ENCODE measurements at places on chromosomes 12 and 14.

DNA sequence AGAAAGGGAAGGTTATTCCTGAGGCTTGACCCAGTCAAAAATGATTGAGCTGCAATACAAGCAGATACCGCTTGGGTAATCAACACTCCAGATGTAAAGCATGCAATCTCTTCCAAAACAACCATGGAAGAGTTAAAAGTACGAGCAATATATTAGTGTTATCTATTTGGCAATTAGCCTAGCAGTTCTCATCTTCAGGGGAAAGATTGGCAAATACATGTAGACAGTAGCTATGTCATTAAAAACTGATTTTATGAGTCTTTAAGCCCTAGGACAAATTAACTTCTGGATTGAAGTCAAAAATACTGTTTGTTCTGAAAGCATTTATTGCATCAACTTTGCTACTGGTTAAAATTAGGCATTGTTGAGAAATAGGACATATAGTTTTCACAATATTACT, 9.3 kb upstream of the GYS2 start:
- DNase-seq: no peak

- DNase-seq: no peak
Measured at GRCh38 chr14:20630340-20631022, 11.0 kb downstream of the OR6S1 start.

GRCh38 chr14:84442521-84442920, 1087.4 kb upstream of the FLRT2 start:
- no peak for DNase-seq

- no peak for DNase-seq
Measured at GRCh38 chr12:42538203-42538602, 51.3 kb downstream of the PRICKLE1 start.

DNA sequence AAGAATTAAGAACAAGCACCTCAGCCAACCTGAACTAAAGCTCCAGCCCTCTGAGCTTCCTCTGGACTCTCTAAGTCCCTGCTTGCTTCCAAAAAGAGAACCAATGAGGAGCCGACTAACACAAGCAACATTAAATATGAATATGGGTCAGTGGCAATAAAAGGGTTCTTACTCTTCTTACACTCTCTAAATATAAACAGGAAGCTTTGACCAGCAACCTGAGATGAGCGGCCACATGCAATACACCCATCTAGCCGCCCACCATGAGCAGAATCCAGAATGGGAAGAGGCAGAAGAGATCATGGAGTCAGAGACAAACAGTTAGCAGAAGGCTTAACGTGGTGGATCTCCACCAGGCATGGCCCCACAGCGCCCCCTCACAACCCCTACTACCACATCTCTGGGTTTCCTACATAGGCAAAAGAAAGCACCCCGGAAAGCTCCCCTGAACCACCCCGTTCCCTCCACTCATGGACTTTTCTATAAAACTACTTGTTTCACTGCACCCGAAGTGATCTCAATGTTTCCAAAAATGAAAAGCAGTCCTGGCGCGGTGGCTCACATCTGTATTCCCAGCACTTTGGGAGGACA, 59.4 kb downstream of the TTC7B start:
- no peak for DNase-seq

- no peak for DNase-seq
Measured at GRCh38 chr14:26200687-26201086, 397.1 kb downstream of the NOVA1 start.

DNA sequence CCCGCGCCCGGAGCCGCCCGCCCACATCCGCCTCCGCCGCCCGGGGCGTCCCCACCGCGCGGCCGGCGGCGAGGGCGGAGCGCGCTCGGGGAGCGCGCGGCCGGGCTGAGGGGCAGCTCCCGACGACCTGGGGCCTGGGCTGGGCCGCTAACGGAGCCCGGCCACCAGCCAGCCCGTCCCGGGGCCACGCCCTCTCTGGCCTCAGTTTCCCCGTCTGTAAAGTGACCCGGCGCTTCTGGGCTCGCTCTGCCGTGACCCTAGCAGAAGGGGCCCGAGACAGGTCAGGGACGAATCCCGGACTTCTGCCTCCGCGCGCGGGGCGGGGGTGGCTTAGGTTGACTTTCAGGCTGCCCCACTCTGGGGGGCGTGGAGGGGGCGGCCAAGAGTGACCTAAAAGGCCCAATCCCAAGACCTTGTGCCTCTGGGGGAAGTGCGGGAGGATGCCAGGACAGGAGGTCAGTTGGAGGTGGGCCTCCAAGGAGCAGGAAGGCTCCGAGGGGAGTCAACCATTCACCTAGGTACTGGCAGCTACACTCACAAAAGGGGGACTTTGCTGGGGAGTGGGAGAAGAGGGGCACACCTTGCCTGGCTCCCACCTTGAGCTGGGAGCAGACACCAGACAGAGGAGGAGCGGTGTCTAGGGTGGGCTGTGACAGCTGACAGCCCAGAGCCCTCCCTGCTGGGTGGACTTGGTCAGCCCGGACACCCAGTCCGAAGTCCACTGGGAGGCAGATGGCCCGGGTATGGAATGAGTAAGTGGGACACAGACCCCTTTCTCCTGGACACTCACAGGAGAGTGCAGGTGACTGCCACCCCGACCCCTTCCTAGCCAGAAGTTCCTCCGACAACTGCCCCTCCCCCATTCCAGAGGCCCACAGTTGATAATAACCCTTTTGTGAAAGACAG, 486 bp upstream of the AKT1 start:
- DNase-seq: no peak

- no peak for DNase-seq
Measured at GRCh38 chr12:104280717-104281458, 22.7 kb upstream of the EID3 start.

GRCh38 chr12:89721291-89721987, 12.8 kb upstream of the ATP2B1 start:
- no peak for DNase-seq

DNA sequence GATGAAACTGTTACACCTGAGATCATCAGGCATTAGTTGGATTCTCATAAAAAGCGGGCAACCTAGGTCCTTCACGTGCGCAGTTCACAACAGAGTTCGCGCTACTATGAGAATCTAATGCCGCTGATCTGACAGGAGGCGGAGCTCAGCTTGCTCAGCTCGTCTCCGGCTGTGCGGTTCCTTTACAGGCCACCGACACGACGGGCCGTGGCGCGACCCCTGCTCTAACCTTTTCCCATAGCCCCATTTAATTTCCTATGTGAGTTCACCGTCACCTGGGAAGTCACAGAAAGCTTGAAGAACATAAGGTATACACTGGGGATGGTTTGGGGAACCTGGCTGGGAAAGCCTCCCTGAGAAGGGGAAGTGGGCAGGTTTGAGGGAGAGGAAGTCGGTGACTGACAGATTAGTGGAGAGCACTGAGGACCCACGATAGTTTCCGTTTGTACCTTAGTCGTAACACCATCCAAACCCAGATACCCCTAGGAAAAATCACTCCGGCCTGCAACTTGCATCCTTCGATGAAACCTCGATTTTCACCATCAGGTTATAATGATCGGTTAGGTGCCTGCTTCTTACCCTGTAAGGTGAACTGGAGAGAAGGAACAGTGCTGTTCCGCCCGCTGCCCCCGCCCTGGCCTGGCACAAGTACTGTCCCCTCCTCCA, 2.8 kb upstream of the AAAS start:
- DNase-seq: no peak

GRCh38 chr12:114396869-114397719, 8.8 kb downstream of the TBX5 start:
- no peak for DNase-seq

GRCh38 chr12:13701502-13701901, 279.9 kb downstream of the GRIN2B start:
- DNase-seq: no peak

- DNase-seq: no peak
Measured at GRCh38 chr14:21241218-21241819, 27.9 kb downstream of the HNRNPC start.

DNA sequence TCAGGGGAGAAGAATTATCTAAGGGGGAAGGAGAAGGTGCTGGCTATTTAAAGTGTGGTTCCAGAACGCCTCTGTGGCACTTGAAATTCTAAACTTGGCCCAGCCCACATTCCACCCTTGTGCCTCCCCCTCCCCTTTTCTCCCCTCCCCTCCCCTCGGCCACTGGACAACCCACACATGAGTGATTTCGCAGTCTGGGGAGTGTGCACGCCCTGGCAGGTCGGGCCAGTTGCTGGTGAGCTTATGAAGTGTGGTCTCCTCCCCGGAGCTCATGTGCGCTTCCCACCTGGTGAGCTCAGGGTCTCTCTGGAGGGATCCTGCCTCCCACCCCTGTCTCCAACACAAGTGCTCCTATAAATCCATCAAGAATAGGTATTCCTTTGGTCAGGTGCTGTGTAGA, at the start of gene SLC6A13:
Gene SLC6A13 (minus strand): TSS at position 20 of the 400 bp plus-strand sequence. CDS start 2,784 bp downstream, outside the sequence.
- DNase-seq: no peak

DNA sequence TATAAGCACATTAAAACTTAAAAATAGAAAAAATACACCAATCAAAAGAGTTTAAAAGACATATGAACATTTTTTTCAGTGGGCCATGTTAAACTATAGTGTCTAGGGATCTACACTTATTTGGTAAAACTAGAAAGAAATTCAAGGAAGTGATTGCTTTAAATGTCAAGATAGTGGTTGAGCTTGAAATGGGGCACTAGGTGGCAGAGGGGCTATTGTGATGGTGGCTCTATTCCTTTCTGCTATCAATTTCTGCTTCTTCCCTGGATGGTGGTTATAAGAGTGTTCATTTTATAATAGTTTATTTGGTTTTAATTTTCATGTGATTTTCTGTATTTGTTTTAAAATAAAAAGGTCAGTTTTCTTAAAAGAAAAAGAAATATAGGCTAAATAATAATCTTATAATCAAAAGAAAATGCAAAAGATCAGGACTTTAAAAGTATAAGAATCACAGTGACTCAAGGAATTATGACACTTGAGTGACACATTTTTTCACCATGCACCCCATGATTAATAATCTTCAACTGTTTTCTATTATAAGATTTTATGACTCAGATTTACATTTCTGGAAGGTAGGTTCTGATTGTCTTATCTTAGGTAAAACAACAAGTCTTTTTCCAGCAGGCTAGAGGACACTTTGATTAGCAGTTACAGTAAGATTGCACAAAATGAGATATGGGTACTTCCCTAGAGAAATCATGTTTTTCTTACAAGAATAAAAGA, 137.5 kb downstream of the FSCB start:
- DNase-seq: no peak

DNA sequence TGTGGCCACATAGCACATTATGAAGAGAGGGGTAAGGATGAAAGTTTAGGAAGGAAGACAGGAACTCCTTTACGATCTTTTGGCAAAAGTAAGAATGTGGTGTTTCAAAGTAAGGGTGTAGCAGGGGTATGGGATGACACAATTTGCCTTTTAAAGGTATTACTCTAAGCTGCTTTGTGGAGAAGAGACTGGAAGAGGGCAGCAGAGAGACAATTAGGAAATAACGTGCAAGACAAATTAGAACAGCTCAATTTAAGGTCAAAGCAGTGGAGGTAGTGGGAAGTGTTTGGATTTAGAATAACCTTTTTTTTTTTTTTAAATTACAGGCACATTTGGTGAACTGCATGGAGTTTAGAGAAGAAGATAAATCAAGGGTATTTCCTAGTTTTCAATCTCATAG, 342.6 kb downstream of the NOVA1 start:
- DNase-seq: no peak

GRCh38 chr14:52948836-52949235, 2.0 kb downstream of the FERMT2 start:
- no peak for DNase-seq

DNA sequence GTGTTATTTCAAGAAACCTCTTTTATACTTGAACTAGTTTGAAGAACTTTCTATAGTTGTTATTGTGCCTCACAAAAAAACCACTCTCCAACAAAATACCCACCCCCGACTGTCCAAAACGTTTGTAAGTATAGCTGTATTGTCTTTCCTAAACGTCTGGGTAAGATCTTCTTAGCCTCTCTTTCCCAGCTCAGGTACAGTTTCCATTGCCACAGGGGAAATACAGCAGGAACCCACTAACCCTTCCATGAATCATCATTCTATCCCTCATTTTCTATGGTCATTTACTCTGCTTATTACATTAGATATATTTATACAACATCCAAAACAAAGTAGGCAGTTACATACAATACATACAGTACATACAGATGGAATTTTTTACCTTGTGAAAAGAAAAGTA, 70.8 kb downstream of the ZFC3H1 start:
- DNase-seq: no peak

GRCh38 chr14:73877790-73878189, 8.9 kb upstream of the ZNF410 start:
- DNase-seq: no peak

DNA sequence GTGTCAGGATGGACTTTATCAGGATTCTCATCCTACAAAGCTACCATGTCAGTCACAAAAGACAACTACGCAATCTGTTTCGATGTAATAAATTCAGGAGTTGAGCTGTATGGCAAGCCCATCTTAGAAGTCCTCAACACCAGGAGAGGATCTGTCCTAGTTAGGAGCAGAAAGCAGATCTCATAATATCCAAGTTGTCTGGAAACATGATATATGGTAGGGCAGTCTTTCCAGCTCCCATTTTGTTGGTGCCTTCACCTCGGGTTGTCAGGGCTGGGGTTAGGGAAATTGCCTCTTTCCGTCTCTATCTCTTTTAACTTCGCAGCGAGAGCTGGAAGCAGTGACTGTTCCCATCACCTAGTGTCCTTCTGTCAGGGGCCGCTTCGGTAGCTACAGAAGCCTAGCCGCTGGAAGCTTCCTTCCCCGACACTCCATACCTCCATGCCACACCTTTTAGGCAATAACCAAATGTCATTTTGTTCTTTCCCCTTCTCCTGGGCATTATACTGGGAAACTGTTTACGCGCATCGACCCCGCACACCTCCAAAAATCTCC, 1.4 kb downstream of the NIN start:
- DNase-seq: no peak

- no peak for DNase-seq
Measured at GRCh38 chr14:49933128-49933527, 40.2 kb downstream of the ARF6 start.

- no peak for DNase-seq
Measured at GRCh38 chr14:97706819-97707218, 909.6 kb downstream of the VRK1 start.

DNA sequence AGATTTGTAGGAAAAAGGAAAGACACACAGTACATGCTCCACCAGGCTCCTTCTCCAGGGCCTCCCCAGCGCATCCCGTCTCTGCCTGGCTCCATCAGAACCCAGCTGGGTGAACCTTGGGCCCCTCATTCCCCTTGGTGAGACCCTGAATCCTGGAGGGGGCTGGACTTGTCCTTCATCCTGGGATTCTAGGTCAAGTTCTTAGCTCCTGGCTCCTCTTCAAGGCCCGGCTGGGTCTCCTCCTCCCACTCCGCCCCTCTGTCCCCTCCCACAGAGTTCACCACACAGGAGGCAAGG, 49.2 kb downstream of the PSMA6 start:
- no peak for DNase-seq

DNA sequence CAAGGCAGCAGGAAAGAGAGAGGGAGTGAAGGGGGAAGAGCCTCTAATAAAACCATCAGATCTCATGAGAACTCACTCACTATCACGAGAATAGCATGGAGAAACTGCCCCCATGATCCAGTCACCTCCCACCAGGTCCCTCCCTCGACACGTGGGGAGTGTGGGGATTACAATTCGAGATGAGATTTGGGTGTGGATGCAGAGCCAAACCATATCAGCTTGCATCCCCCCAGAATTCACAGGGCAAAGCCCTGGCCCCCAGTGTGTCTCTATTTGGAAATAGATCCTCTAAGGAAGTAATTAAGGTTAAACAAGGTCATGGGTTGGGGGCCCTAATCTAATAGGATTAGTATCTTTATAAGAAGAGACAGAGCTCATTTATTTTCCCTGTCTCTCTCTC, 56.1 kb upstream of the TCL1A start:
- DNase-seq: no peak

GRCh38 chr14:53850714-53851296, 105.8 kb downstream of the BMP4 start:
- no peak for DNase-seq

Measured in cortex of kidney (tissue), 1 donor.